ENCODE measurements at places on chromosomes 1 and 21.

DNA sequence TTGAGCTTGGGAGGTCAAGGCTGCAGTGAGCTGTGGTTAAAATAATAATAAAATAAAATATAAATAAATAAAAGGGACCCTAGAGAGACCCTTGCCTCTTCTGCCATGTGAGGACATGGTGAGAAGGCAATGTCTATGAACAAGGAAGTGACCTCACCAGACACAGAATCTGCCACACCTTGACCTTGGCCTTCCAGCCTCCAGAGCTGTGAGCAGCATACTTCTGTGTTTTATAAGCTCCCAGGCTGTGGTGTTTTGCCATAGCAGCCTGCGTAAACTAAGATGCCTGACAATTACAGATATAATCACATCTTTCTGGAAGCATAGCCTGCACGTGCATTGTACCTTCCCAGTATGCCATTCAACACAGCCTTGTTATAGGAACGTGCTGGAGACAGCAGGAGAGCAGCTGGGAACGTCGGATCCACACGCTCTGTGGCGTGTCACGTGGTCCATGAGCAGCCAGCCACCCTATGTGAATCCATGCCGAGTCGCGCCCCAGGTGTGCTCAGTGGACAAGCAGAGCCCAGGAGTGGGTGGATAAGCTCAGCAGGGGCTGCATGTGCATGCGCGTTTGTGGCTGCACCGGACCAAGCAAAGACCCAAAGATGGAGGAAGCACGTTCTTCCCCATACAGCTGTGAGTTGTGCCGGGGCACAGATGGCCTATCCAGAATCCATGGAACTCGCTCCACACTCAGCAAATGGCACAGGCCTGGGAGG is 17.8 kb downstream of the WNT9A start:
- no peak for DNase-seq

DNA sequence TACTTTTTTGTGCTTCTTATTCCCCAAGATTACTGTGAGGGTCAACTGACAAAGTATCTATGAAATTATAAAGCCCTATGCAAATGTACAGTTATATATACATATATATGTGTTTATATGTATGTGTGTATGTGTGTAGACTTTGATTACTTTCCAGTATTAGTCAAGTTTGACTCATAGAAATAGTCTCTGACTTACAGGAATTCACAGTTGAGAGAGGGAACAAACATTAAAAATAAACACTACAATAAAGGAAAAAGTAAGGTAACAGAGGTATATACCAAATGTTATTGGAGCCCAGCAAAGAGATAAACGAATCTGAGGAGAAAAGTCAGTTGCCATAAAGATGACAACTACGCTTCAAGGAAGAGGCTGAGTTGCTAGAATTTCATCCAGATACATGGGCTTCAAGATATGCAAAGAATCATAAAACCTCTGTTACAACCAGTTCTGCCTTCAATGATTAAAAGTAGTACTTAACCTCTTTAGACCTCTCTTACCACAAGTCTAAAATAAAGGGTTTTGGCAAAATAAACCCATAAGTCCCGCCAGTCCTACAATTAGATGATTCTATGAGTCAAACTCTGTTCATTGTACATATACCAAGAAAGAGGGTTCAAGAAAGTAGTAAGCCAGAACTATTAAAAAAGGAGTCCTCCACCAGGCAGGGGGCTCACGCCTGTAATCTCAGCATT is 7.2 kb downstream of the IFT25 start:
- no peak for DNase-seq

GRCh38 chr1:21366288-21366687 is 73.6 kb upstream of the NBPF3 start:
- DNase-seq: no peak

DNA sequence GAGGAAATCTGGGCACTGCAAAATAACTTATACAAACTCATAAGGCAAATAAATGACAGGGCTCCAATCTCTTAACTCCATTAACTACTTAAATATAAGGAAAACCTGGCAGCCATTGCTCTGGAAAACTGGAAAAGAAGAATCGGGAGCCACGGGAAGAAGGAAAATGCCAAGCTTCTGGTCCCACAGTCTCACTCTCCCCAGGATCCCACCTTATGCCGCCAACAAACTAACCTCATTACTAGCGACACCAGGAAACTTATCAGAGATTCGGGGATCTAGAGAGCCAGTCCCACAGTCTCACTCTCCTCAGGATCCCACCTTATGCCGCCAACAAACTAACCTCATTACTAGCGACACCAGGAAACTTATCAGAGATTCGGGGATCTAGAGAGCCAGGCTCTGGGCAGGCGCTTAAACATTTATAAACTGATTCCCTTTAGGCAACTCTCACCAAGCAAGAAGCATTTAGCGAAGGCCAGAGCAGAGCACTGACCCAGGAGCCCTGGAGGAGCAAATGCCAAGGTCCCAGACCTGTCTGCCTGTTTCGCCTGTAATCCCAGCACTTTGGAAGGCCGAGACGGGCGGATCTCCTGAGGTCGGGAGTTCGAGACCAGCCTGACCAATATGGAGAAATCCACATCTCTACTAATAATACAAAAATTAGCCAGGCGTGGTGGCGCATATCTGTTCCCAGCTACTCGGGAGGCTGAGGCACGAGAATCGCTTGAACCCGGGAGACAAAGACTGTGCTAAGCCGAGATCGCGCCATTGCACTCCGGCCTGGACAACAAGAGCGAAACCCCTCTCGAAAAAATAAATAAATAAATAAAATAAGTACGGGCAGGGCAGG is 720 bp downstream of the PSMB2 start:
- DNase-seq: no peak

DNA sequence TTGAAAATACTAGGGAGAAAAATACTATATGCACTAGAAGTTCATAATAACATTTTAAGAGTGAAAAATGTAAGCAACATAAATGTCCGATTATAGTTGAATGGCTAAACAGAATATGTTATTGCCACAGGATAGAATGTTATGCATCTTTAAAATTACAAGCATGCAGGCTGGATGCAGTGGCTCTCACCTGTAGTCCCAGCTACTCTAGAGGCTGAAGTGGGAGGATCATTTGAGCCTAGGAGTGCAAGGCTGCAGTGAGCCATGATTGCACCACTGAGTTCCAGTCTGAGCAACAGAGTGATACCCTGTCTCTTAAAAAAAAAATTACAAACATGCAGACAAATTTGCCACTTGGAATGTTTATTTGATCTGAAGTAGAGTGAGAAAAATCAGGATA is 3.0 kb upstream of the BATF3 start:
- no peak for DNase-seq

Data from activated T-helper 1 cell treated with Interleukin-2 at 50 U/mL for 16 hours (primary cell).